ENCODE measurements at places on chromosomes 1 and 21. TPM values are rescaled to one million over a fixed set of nuclear protein-coding genes. Genes with fewer than 3 reads are reported as not detected.
A peak's percentile ranks its signal among the peaks of the same experiment; 100 is the strongest.

MEGF6 gene
- total RNA-seq = 83.8 TPM

SH3BGR gene
- total RNA-seq = 2.7 TPM

CFHR4 gene
- total RNA-seq = not detected

PRAMEF9 gene
- not detected for total RNA-seq

- H3K27me3 ChIP-seq = peaks cover 27% of the 10 kb centered on the region
- H3K4me3 ChIP-seq = no peak overlapping the region
- no peaks in the 10 kb centered on the region for H3K36me3 ChIP-seq
- H3K4me1 ChIP-seq = no peaks in the 10 kb centered on the region
- no peak for DNase-seq
Observed at GRCh38 chr1:38102636-38103035, 56.0 kb upstream of the POU3F1 start.

DNA sequence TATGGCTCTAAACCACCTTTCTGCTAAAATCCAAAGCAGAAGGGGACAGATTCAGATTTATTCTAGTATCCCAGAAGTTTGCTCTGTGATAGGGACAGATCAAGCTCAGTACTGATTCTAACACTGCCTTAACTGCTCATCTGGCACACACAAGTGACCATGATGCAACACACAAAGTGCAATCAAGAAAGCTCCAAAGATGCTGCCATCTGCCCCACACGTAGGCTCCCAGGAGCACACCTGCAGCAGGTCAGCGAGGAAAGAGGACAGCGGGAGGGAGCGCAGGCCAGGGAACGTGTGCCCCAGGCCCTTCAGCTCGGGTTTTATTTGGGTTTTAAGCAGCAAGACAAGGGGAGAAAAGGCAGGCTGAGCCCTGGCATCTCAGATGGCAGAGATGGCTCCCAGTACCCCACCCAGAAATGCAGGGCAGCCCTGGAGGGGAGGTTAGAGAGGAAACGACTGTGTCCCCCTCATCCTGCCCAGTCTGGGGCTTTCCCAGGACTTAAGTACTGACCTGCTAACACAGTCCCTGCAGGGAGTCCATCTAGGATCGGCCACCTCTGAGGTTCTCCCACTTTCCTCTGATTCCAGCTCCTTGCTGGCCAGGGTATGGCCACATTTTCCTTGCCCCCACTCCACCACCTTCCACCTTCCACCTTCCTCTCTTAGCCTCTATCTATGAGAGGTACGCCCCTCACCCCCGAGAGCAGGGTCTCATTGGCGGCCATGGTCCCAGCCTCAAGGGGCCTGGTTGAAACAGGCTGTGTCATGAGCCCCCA, 1.2 kb downstream of the TRIM11 start:
- DNase-seq = no peak
- H3K36me3 ChIP-seq = peaks cover 9% of the 10 kb centered on the region
- peaks cover 31% of the 10 kb centered on the region for H3K4me1 ChIP-seq
- peak overlapping the region; percentile 90 for H3K4me3 ChIP-seq

DNA sequence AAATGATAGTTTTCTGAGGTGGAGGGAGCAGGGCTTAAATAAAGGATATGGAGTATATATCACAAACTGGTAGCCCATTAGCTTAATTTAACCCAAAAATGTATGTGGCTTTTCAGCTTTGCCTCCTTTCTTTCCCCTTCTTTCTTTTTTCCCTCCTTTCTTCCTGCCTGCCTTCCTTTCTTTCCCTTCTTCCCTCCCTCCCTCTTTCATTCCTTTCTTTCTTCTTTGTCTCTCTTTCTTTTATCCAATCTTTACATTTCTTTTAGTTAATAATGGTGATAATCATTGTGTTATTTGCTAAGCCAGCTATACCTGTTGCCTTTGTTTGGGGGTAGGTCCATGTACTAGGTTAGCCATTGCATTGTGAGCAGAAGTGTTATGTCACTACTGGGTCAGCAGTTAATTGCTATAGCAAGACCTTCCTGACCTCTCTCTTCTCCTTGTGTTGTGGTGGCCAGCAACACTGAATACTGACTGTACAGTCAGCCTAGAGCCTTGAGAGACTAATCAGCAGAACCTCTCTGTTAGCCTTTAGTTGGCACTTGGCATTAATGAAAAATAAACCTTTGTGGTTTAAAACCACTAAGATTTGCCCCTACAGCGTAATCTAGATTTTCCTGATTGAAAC, 5.1 kb downstream of the GORAB start:
- H3K27ac ChIP-seq = peak overlapping the region; percentile 51
- H3K4me1 ChIP-seq = peaks cover 30% of the 10 kb centered on the region
- DNase-seq = no peak
- H3K36me3 ChIP-seq = peaks cover 33% of the 10 kb centered on the region
- peak overlapping the region; percentile 0 for H3K4me3 ChIP-seq

DNA sequence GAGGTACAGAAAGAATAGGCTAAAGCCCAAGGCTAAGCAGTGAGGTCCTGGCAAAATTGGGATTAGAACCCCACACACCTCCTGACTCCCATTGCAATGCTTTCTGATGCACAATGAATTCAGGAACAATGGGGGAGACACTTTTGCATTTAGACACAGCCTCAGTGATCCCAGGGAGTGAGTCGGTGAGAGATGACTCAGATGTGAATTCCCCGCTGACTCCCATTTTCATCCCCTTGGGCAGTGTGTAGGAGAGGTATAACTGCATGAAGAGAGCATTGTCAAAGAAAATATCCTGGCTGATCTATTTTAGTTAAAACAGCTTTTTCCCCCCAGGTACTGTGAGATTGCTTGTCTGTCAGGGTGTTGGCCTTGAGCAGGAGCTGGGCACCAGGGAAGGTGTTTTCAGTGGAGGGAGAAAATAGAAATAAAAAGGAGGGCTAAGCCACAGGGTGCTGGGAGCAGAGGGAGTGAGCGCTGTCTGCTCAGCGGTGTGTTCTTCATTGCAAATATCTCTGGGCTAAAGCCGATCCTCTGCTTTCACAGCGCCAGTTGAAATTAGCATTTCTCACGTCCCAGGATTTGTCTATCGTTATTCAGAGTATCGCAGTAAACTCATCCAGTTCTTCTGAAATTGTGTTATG, 247.7 kb upstream of the PTBP2 start:
- no peaks in the 10 kb centered on the region for H3K4me1 ChIP-seq
- no peak for DNase-seq
- peaks cover 13% of the 10 kb centered on the region for H3K27me3 ChIP-seq
- H3K27ac ChIP-seq = no peak overlapping the region
- H3K36me3 ChIP-seq = no peaks in the 10 kb centered on the region
- no peak overlapping the region for H3K4me3 ChIP-seq

DNA sequence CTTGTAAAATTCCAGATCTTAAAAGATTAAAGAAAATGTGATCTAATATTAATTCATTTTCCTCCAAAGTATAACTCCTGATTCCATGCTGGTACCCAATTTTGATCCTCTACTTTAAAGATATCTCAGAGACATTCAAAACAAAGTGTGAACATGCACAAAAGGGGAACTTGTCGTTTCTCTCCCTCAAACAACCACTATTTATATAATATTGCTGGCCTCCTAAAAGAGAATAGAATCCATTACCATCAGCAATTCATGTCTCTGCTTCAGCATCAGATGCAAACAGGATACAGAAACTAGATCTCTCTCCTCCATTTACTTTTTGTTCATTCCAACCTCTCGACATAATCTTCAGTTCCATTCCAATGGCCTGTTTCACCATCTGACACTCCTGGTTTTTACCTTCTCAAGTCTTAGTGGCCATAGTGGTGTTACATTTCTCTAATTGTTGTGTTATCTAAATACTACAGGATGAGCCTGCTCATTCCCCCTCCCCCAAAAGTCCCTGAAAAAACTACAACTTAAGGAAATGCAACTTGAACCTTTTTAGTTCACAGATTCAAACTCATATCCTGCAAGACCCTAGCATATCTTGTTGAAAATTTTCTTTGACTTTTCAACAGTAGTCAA, 4.1 kb downstream of the NRIP1 start:
- H3K27me3 ChIP-seq = no peaks in the 10 kb centered on the region
- peak overlapping the region; percentile 96 for H3K4me3 ChIP-seq
- peaks cover 1% of the 10 kb centered on the region for H3K36me3 ChIP-seq
- peaks cover 69% of the 10 kb centered on the region for H3K4me1 ChIP-seq
- DNase-seq = no peak

GRCh38 chr1:97209381-97209957, 487.9 kb downstream of the PTBP2 start:
- no peak overlapping the region for H3K27ac ChIP-seq
- no peak for DNase-seq
- H3K4me3 ChIP-seq = no peak overlapping the region
- H3K4me1 ChIP-seq = peaks cover 26% of the 10 kb centered on the region
- H3K36me3 ChIP-seq = no peaks in the 10 kb centered on the region
- no peaks in the 10 kb centered on the region for H3K27me3 ChIP-seq

DNA sequence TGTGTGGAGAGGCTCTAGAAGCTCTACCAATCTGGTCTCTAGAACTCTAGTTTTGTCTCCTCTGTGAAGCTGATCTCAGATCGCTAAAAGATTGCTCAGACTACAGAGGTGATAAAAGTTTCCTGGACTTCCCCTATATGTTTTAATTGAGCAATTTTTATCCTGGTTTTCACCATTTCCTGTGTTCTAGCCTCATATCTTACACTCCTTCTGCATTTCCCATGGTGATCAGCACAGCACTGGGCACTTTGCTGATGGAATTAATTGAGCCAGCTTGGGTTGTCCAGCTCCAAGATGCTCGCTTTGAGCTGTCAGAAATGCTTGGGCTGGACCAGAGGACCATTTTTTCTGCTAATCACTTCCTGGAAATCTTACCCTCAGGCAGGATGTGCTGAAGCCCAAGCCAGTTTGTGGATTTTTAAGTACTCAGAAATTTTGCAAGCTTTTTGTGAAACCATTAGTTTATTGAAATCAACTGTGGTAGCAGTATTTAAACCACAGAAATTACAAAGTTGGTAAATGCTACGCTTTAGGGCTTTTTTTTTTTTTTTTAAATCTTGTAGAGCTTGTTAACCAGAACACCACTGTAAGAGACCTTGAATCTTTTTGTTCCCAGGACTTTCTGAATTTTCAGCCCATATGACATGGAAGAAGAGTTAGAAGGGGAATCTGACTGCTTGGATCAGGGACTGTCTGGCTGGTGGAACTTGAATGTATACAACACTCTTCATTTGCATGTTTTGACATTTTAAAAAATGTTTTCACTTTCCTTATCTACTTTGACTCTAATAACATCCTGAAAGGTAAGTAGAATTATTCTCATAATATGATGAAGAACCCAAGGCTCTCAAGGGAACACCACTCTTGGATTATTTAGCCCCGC, 28.4 kb downstream of the CD48 start:
- H3K4me1 ChIP-seq = no peaks in the 10 kb centered on the region
- no peak overlapping the region for H3K27ac ChIP-seq
- no peaks in the 10 kb centered on the region for H3K36me3 ChIP-seq
- no peak overlapping the region for H3K4me3 ChIP-seq
- peaks cover 3% of the 10 kb centered on the region for H3K27me3 ChIP-seq
- DNase-seq = no peak

DNA sequence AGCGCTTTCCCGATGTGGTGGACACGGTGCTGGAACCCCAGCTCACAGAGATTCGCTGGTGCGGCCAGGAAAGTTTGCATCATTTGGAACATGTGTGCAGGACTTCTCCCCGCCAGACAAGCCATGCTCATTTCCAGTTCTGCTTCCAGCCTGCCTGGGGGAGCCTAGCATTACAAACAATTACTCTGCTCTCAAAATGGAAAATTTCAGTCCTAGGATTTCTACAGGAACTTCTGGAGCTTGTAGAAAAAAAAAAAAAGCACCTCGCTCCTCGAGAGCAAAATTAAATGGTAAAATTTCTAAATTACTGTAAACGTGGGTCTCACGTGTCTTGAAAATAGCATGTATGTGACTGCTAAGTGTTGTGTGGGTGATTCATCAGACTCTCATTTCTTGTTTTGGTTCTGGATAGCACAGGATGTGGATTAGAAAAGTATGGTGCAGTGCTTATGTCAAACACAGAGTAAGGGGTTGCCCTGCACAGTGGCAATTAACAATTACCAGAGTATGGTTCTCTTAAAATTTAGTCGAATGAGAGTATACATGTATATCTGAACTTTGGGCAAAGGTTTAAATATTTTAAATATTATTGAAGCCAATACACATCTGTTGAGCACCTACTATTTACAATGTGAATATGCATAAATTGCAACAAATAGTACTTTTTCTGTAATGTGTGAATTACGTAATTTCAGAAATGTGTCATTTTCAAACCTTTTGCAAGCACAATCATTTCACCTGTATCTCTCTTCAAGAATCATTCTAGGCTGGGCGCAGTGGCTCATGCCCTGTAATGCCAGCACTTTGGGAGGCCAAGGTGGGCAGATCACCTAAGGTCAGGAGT, 61.8 kb upstream of the PTGFRN start:
- H3K4me1 ChIP-seq = peaks cover 14% of the 10 kb centered on the region
- no peak overlapping the region for H3K4me3 ChIP-seq
- no peak overlapping the region for H3K27ac ChIP-seq
- no peaks in the 10 kb centered on the region for H3K27me3 ChIP-seq

DNA sequence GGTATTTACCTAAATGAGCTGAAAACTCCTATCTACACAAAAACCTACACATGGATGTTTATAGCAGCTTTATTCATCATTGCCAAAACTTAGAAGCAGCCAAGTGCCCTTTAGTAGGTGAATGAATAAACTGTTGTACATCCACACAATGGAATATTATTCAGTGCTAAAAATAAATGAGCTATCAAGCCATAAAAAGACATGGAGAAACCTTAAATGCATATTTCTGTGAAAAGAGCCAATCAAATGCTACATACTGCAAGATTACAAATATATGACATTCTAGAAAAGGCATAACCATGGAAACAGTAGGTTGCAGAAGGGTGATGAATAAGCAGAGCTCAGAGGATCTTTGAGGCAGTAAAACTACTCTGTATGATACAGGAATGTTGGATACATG, 23.3 kb downstream of the ABCB10 start:
- no peak overlapping the region for H3K27ac ChIP-seq
- no peak overlapping the region for H3K4me3 ChIP-seq
- H3K4me1 ChIP-seq = no peaks in the 10 kb centered on the region
- peaks cover 28% of the 10 kb centered on the region for H3K36me3 ChIP-seq
- H3K27me3 ChIP-seq = no peaks in the 10 kb centered on the region
- no peak for DNase-seq

DNA sequence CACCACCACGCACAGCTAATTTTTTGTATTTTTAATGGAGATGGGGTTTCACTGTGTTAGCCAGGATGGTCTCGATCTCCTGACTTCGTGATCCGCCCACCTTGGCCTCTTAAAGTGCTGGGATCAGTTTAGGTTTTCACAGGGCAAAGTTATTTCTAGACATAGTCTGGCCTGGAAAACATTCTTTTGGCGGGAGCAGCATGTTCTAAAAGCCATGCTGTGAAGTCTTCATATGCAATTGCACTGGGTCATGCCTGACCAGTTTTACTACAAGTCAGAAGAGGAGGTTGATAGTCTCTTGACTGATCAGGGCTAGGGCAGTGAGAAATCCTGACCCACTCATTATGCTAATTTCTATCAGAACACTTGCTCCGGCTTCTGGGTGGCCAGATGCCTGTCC, 131.6 kb upstream of the POU3F1 start:
- H3K27ac ChIP-seq = no peak overlapping the region
- no peak overlapping the region for H3K4me3 ChIP-seq
- no peaks in the 10 kb centered on the region for H3K36me3 ChIP-seq
- DNase-seq = no peak
- no peaks in the 10 kb centered on the region for H3K4me1 ChIP-seq
- H3K27me3 ChIP-seq = peaks cover 5% of the 10 kb centered on the region

GRCh38 chr1:218659911-218660677, 315.0 kb downstream of the TGFB2 start:
- no peaks in the 10 kb centered on the region for H3K36me3 ChIP-seq
- H3K27me3 ChIP-seq = peaks cover 7% of the 10 kb centered on the region
- H3K4me1 ChIP-seq = peaks cover 1% of the 10 kb centered on the region
